ENCODE measurements at places on chromosomes 3 and 15.

- DNase-seq, result no peak
Observed at GRCh38 chr3:126851382-126851781, 131.5 kb upstream of the PLXNA1 start.

GRCh38 chr15:94621736-94622135 is 390.4 kb downstream of the MCTP2 start:
- no peak for DNase-seq

GRCh38 chr3:126752303-126753190 is 48.5 kb downstream of the CHCHD6 start:
- peak; percentile 86 for DNase-seq

- no peak for DNase-seq
Observed at GRCh38 chr3:52204337-52205073, 6.5 kb downstream of the ALAS1 start.

DNA sequence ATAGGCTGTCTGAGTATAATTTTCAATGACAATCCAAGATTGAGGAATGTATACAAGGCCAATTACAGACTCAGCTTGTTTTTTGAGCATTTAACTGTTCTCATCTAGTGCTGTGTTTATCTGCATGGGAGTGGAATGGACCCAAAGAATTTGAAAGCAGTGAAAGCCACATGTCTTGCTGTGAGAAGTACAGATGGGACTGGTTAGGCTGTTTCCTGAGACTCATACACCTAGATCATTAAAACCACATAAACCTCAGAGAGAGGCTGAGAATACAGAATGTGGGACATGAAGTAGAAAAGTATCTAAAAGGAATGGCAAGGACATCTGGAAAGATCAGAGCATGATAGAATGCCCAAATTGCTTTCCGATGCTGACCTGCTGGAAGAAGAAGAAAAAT is 224.6 kb downstream of the NLGN1 start:
- no peak for DNase-seq

DNA sequence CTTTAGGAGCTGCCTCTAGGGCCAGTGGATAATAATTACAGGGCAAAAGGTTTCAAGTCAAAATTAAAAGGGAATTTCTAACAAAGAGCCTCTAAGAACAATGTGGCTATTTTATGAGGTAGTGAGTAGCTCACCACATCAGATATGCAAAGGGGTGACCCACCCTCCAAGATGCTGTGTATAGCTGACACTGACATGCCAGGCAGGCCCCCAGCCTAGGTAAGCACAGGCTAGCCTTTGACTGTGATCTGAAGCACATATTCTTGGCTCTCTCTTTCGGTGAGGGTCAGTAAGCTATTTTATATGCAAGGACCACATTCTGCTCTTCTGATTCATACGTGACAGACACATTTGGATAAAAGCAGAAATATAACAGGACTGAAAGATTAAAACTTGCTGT is 2.8 kb upstream of the THSD4 start:
- DNase-seq, result no peak

DNA sequence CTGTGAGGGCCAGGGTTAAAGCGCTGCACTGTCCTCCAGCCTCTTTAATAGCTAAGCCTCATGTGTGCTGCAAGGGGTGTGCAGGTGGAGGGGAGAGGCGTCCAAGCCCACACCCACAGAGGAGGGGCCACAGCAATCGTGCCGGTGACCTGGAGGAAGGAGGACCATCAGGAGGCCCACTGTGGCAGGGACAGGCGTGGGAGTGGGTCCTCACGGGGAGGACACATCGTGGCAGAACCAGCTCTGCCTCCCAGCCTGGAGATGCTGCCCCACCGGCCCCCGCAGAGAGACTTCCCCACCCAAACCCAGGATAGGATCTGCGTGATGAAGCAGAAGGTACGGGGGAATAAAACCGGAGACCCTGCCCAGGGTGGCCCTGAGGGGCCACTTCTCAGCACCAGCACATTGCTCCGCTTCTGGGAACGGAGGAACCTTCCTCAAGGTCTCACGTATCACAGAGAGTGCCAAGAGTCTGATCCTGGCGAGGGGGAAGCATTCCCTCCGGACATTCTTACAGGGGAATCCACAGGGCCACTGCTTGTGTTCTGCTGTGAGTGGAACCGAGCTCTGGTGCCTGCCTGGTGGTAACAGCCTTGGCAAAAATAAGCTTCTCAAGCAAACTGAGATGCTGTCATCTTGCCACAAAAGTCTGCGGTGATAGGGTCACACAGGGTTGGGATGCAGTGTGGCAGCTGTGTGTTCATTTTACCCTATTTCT is 199.8 kb downstream of the XXYLT1 start:
- DNase-seq, result no peak

DNA sequence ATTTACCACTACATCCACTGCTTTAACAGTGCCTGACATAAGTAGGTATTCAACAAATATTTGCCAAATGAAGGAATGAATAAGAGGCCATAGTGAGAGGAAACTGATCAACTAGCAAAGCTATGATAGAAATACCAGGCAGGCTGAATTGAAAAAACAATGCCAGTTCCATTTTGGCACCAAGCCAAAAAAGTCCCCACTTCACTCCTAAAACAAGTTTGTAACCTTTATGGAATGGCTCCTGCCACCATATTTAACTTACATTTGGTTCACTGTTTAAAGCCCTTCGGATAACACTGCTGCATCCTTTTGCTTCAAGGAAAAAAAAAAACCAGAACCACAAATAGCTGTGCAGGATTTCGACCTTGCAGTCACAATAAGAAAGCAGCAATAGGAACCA is 166.1 kb downstream of the FRMD5 start:
- DNase-seq, result no peak

GRCh38 chr3:52240059-52240885 is 1.3 kb upstream of the TWF2 start:
- DNase-seq, result no peak

DNA sequence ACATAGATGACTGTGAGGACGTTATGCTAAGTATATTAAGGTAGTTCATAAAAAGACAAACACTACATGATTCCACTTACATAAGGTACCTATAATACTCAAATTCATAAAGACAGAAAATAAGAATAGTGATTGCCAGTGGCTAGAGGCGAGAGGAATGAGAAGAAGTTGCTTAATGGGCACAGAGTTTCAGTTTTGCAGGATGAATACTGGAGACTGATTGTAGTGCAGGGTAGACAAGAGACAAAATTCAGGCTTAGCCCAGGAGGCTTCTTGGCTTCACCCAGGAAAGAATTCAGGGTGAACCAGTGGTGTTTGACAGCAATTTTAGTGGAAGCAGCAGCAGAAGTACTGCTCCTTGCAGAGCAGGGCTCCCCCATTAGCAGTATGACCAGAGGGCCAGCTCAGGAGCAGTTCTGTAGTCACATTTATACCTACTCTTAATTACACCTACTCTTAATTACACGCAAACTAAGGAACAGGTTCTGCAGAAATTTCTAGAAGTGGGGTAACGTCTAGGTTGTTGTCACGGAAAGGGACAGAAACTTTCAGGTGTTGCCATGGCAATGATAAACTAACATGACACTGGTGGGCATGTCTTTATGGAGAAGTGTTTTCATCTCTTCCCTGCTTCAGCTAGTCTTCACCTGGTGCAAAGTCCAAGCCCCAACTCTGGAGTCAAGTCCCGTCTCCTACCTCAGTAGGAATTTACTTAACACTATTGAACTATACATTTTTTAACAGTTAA is 55.2 kb downstream of the TBL1XR1 start:
- DNase-seq, result no peak

- DNase-seq, result no peak
Observed at GRCh38 chr15:74710319-74711094, 14.7 kb upstream of the EDC3 start.

- DNase-seq, result no peak
Observed at GRCh38 chr3:51998774-51999173, 3.1 kb upstream of the RPL29 start.
